Mesothelial cell of epicardium (in vitro differentiated cells): ENCODE measurements at places on chromosomes 12 and 14. TPM values are rescaled to one million over a fixed set of nuclear protein-coding genes. Genes with fewer than 3 reads are reported as not detected.

The ARHGEF40 gene
- 83.2 to 96.2 TPM (median 83.5 TPM) in 3 replicates for total RNA-seq

The PRIMA1 gene
- total RNA-seq = 1.5 to 2.3 TPM (median 2.0 TPM) in 3 replicates

The CCDC175 gene
- total RNA-seq = 0.16 TPM in 1 of 3 replicates, not detected in the others

The SMIM41 gene
- total RNA-seq = 0.16 TPM in 1 of 3 replicates, not detected in the others

The ALX1 gene
- 12.4 to 14.2 TPM (median 12.7 TPM) in 3 replicates for total RNA-seq

The POMT2 gene
- total RNA-seq = 40.5 to 46.1 TPM (median 45.3 TPM) in 3 replicates

DNA sequence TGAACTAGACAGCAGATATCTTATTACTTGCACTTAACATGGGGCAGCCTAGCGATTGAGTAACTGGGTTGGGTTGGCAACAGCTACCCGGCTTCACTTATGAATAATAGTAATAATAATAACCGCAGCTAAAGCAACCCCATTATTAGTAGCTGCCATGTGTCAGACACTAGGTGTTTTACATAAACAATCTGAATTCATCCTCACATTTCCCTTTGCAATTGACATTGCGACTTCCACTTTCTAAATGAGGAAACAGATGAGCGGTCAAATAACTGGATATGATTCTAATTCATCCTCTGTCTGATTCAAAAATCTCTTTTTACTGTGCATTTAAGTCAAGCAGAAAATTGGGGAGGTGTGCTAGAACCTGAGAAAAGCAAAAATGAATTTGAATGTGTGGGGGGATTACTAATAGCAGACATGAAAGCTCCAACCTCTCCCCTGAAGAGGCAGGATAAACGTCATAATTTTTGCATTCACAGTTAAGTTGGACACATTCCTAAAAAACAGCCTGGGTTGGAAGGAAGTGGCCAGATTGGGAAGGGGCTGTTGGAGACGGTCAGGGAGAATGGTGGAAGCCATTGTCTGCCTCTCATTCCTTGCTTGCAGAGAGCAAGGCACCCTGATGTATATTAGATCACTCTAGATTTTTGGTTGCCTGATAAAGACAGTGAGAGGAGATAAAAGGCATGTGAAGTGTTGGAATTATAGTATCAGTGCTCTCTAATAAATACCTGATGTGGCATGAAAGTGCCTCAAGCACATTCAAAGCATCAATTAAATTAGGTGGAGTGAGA, 13.1 kb downstream of the EMP1 start:
- H3K27me3 ChIP-seq = no peaks in the 10 kb centered on the region
- no peak for DNase-seq
- no peak overlapping the region for H3K4me3 ChIP-seq
- H3K27ac ChIP-seq = no peak overlapping the region

- H3K4me3 ChIP-seq = peak overlapping the region; percentile 34
- peak; percentile 51 for DNase-seq
- H3K36me3 ChIP-seq = no peaks in the 10 kb centered on the region
These were observed 116.0 kb upstream of the NCOR2 start for GRCh38 chr12:124683152-124684124.

- H3K4me1 ChIP-seq = peaks cover 36% of the 10 kb centered on the region
- peak; percentile 84 for DNase-seq
- H3K27me3 ChIP-seq = no peaks in the 10 kb centered on the region
- peak overlapping the region; percentile 95 for H3K27ac ChIP-seq
- peaks cover 22% of the 10 kb centered on the region for H3K36me3 ChIP-seq
- H3K4me3 ChIP-seq = peak overlapping the region; percentile 73
These were observed 5.9 kb upstream of the RNU7-1 start for GRCh38 chr12:6937481-6938352.

DNA sequence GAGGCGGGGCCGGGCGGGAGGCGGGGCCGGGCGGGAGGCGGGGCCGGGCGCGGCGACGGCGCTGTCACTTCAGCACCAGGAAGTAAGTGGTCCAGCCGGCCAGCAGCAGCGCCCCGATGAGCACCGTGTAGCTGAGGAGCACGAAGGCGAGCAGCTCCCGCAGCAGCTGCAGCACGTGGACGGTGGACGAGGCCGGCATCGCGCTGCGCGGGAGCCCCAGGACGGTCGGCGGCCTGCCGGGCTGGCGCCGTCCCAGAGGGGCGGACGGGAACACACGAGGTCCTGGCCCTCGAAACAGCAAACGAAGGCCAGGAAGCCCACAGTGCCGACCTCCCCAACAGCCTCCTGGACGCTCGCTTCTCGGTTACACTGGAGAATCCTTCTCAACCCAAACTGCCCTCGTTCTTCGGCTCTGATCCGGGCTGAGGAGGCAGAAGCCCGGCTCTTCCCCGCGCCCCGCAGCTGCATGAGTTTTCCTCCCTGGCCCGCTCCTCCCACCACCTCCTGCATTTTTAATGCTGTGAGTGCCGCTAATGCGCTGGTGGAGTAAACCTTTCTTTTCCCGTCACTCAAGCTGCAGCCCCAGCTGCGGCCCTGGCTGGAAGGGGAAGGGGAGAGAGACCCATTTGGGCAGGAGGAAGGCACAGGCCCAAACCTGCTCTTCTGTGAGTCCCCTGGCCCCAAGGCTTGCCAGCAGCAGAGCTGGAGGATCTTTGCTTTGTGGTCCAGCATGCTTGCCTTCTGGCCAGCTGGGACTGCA, 694 bp upstream of the DIABLO start:
- peaks cover 12% of the 10 kb centered on the region for H3K36me3 ChIP-seq
- no peaks in the 10 kb centered on the region for H3K27me3 ChIP-seq
- H3K4me3 ChIP-seq = peak overlapping the region; percentile 17
- no peak for DNase-seq
- peaks cover 22% of the 10 kb centered on the region for H3K4me1 ChIP-seq

DNA sequence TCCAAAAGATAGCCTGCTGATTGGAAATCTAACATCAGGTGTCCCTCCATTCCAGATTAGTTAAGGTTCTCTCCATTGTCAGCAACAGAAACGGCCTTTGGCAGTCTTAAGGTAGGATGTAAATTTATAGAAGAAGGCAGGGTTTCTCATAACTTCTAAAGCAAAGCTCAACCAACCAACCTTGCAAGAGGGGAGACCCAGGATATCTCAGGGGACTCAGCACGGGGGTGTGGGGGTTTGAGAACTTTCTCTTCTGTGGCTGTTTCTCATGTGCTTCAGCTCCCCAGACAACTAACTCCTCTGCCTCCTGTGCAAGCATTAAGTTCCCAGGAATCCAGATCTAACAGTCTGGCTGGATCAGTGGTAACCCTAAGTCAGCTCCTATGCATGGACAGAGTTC, 148.1 kb downstream of the RIMBP2 start:
- no peak overlapping the region for H3K27ac ChIP-seq
- no peaks in the 10 kb centered on the region for H3K4me1 ChIP-seq
- H3K4me3 ChIP-seq = no peak overlapping the region
- H3K27me3 ChIP-seq = peaks cover 3% of the 10 kb centered on the region

DNA sequence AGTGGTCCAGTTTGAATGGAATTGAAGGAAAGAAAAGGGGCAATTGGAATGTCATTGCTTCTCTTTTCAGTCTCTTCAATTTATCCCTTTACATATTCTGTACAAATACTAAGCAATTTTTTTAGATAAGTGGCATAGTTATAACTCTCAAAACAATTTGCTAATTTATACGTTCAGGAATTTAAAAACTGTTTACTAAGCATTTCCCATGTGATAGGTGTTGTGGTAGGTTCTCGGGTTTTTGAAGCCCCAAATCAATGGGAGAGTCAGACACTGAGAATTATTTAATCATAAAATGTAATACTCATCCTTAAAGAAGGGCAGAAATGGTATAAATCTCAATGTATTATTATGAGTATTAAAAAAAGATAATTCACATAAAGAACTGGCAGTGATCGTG, 197.1 kb downstream of the CNTN1 start:
- peaks cover 9% of the 10 kb centered on the region for H3K4me1 ChIP-seq
- no peak for DNase-seq

DNA sequence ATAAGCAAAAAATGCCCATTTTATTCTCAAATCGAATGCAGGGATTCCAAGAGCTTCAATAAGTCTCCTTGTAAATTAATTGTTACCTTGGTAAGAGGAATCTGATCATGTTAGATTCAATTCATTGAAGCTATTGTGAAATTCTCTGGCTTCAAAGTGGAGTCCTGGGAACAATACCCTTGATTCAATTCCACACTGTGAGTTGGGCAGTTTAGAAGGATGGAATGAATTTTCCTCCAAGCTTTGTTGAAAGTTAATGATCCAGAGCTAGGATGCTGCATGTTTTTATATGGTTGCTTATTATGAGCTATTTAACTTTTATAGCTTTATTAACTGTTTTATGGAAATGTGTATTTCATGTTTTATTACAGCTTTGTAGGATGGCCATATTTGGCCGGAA, 89.9 kb upstream of the IGF1 start:
- peaks cover 2% of the 10 kb centered on the region for H3K36me3 ChIP-seq
- no peak for DNase-seq
- H3K4me3 ChIP-seq = no peak overlapping the region

GRCh38 chr12:114852976-114853529, 169.1 kb upstream of the TBX3 start:
- H3K36me3 ChIP-seq = peaks cover 13% of the 10 kb centered on the region
- H3K27me3 ChIP-seq = no peaks in the 10 kb centered on the region
- no peak overlapping the region for H3K4me3 ChIP-seq
- peaks cover 2% of the 10 kb centered on the region for H3K4me1 ChIP-seq

DNA sequence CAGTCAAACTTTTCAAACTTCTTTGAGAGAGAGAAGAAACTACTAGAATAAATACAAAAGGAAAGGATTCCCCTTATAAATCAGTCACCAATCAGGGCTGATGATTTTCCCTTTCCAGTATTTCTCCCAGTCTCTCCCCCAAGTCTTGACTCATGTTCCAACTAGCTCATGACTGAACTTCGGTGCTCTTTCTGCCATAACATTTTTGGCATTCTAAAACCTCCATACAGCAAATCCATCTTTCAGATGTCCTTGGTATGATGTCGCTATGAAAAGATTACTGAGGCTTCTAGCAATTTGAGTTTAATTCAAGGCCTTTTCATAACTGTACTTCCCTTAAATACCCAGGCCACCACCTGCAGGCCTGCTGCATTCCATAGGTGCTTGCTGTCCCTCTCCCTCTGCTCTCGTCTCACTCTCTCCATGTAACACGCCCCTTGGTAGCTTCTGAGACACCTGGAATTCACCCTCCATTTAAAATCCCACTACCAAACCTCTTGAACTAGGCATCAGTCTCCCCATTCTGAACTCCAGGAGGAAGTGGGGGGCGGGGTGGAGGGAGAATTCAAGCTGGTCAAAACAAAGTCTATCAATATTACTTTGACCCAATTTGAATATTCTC, 2.4 kb downstream of the PRKD1 start:
- DNase-seq = no peak
- H3K36me3 ChIP-seq = no peaks in the 10 kb centered on the region
- H3K27ac ChIP-seq = no peak overlapping the region
- H3K27me3 ChIP-seq = no peaks in the 10 kb centered on the region
- peaks cover 32% of the 10 kb centered on the region for H3K4me1 ChIP-seq
- H3K4me3 ChIP-seq = peak overlapping the region; percentile 88

- H3K36me3 ChIP-seq = no peaks in the 10 kb centered on the region
- no peak for DNase-seq
- no peaks in the 10 kb centered on the region for H3K27me3 ChIP-seq
- H3K4me1 ChIP-seq = peaks cover 41% of the 10 kb centered on the region
- peak overlapping the region; percentile 25 for H3K27ac ChIP-seq
- H3K4me3 ChIP-seq = no peak overlapping the region
These were observed 64.4 kb upstream of the NCOR2 start for GRCh38 chr12:124631681-124632256.

GRCh38 chr12:98058838-98059237, 456.6 kb upstream of the TMPO start:
- H3K36me3 ChIP-seq = no peaks in the 10 kb centered on the region
- H3K27ac ChIP-seq = no peak overlapping the region
- no peak overlapping the region for H3K4me3 ChIP-seq
- peaks cover under 1% of the 10 kb centered on the region for H3K4me1 ChIP-seq
- DNase-seq = no peak

GRCh38 chr12:93571365-93571924, 1.0 kb upstream of the SOCS2 start:
- H3K36me3 ChIP-seq = peaks cover 8% of the 10 kb centered on the region
- H3K27me3 ChIP-seq = peaks cover 10% of the 10 kb centered on the region
- DNase-seq = peak; percentile 71
- peak overlapping the region; percentile 79 for H3K4me3 ChIP-seq

- no peak for DNase-seq
- H3K4me3 ChIP-seq = no peak overlapping the region
- no peaks in the 10 kb centered on the region for H3K36me3 ChIP-seq
- H3K4me1 ChIP-seq = no peaks in the 10 kb centered on the region
- no peak overlapping the region for H3K27ac ChIP-seq
- H3K27me3 ChIP-seq = peaks cover 37% of the 10 kb centered on the region
These were observed 196.8 kb downstream of the KIF26A start for GRCh38 chr14:104335176-104335575.

DNA sequence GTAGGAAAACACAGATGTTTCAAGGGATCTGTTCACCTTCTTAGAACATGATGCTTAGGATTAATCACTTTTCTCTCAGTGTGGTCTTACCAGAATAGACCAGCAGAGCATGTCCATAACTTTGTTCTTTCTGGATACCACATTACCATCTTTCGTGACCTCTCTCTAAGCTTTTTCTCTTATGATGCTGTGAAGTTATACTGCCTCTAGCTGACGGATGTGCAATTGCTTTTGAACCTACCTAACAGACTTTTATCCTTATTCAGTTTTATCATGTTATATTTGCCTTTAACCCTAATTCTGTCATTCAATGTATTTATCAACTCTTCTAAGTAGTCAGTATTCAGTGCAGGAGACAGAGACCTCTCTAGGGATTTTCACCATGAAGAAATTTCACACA, 246.7 kb downstream of the DACT1 start:
- no peak for DNase-seq
- no peak overlapping the region for H3K4me3 ChIP-seq
- H3K27me3 ChIP-seq = no peaks in the 10 kb centered on the region
- H3K36me3 ChIP-seq = no peaks in the 10 kb centered on the region
- peaks cover 5% of the 10 kb centered on the region for H3K4me1 ChIP-seq

DNA sequence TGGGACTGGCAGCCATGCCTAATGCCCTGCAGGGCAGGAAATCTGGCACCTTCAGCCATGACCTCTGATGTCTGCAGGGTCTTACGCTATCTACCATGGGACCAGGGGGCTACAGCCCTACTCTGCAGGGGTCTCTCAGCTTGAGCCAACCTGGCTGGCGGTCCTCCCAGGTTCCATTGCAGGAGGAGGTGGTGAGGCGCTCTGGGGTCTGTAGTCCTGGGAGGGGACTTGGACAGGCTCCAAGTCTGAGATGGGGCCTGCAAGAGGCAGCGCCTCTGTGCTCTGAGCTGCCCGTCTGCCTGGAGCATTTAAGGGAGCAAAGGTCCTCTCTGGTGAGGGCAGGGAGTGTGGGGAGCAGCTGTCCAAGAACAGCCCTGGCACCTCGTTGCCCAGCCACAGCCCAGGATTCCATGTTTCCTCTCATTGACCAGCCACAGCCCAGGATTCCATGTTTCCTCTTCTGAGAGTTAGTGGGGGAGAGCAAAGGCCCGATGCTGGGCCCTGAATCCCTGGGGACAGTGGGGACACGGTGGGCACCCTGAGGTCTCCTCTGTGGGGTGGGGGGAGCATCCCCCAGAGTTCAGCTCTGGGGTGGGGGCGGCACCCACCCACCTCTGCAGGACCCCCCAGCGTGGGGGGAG, 655 bp downstream of the PLD4 start:
- no peak overlapping the region for H3K27ac ChIP-seq
- no peak for DNase-seq
- no peak overlapping the region for H3K4me3 ChIP-seq
- no peaks in the 10 kb centered on the region for H3K4me1 ChIP-seq

GRCh38 chr12:92539110-92539749, 163.6 kb upstream of the PLEKHG7 start:
- H3K4me1 ChIP-seq = peaks cover 51% of the 10 kb centered on the region
- H3K27me3 ChIP-seq = no peaks in the 10 kb centered on the region
- no peak overlapping the region for H3K4me3 ChIP-seq
